ENCODE measurements at places on chromosomes 2 and 18.

DNA sequence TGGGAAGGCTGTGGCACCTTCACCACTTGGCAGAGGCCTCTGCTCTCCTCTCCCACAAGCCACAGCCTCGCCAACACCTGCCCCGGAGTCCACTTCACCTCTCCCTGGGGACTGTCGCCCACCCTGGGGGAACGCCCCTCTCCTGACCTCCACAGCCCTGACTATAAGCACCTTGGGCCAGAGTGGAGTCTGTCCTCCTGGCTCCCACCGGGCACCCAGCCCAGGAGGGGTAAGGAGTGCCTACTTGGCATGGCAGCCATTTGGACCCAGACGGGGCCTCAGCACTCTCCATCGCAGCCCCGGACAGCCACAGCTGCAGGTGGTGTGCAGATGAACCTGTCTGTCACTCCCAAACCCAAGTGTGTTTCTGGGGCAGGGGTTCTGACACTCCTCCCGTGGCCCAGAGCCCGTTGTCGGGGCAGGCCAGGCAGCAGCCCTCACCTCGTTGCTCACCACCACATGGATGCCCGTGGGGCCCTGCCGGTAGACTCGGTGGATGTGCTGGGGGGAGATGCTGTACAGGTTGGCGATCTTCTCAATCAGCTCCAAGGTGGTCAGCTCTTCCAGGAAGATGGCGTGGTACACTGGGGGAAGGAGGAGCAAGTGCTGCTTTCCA lies 53.5 kb downstream of the TFCP2L1 start:
- DNase-seq, result no peak

DNA sequence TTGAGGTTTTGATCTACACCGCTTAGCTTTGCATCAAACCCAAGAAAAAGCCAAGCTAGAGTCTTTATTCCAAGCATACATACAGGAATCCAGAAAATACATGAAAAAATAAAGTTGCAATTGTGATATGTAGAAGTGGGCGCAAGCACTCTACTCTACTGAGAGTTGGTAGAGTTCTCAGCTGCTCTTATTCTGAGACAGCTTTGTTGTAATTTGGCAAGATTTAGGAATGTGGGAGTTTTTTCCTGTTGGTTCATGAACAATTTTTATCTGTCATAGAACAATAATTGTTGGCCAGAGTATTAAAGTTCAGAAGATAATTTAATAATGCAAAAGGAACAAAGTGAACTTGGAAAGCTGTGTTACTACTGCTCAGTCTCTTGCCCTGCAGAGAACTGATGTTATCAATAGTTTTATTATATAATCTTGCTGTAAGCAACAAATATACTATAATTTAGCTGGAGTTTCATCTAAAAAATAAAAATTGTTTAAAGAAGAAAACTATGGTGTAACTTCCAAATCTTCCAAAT lies 302.0 kb upstream of the RND3 start:
- no peak for DNase-seq

GRCh38 chr18:27966881-27967280 lies 210.0 kb downstream of the CDH2 start:
- DNase-seq, result no peak

GRCh38 chr18:10743766-10744165 lies 217.9 kb downstream of the NAPG start:
- no peak for DNase-seq

- DNase-seq, result no peak
These were observed 85.3 kb upstream of the RAB27B start for GRCh38 chr18:54742659-54743604.

DNA sequence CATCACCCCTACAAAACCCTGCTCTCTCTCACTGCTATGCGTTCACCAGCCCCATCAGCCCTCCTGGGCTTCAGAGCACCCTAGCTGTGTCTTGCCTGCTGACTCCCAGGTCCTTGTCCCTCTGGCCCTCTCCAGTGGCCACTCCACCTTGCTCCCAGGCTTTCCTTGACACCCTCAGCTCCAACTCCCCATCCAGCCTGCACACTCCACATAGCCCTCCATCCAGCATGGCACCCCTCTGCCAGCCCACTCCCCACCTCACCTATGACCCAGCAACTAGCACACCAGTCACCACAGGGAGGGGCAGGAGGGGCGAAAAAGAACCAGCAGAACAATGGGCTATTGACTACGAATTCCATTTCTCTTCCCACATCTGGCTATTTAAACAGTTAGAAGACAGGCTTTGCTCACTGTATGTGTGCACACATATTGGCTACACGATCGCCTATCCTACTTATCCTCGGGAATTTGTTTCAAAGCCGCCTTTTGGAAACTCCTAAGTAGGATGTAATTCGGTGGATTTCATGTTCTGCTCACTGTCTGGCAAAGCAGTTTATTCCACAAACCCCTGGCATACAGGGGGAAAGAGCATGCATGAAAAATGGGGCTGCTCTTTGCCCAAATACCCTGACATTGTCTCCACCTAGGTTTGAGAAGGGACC lies 195.3 kb downstream of the SMAD2 start:
- no peak for DNase-seq

DNA sequence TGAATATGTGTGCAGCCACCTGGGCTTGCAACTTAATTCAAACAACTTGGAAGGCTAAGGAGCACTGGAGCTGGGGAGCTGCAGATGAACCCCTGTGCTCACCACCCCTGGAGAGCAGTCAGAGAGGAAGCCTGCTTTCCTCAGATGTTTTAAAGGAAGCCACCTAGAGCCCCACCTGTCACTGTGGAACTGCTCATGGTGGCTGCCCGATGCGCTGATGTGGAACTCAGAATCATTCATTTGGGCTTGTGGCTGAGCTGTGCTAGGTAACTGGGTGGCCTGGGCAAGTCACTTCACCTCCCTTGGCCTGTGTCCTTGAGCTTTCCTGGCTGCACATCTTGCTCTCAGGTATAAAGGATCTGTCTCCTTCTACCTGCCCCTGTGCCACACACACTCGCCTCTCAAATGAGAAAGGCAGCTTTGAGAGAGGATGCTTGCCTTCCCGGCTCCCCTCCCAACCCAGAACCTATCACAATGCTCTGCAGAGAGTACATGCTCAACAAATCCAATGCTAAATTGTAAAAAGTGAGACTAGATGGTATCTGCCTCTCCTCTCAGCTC lies 41.3 kb downstream of the BCL11A start:
- DNase-seq, result no peak

DNA sequence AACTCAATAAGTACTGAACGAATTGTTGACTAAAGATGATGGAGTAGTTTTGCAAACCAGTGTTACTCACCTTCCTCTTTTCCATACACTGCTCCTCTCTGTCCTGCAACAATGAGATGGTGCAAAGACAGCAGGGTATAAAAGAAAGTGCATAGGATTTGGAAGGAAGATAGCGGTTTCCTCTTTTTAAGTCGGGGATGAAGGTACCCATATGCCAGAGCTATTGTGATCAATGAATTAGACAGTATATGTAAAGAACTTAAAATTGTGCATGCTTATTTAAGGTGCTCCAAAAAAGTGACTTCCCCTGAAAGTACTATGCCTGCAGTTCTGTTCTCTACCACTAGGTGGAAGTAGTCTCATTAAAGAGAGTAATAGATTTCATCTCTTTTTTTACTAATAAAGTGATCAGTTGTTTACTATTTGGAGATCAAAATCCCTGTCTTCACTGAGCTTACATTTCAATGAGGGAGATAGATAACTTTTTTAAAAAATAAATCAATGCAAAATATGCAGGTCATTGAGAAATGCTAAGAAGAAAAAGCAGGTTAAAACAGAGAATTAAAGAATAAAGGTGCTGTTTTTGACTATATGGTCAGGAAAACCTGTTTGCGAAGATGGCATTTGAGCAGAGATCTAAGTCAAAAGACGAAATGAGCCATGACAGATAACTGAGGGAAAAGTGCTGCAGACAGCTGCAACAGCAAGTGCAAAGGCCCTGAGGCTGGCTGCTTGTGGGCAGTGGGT lies 339.7 kb upstream of the SLC14A2 start:
- DNase-seq, result no peak

DNA sequence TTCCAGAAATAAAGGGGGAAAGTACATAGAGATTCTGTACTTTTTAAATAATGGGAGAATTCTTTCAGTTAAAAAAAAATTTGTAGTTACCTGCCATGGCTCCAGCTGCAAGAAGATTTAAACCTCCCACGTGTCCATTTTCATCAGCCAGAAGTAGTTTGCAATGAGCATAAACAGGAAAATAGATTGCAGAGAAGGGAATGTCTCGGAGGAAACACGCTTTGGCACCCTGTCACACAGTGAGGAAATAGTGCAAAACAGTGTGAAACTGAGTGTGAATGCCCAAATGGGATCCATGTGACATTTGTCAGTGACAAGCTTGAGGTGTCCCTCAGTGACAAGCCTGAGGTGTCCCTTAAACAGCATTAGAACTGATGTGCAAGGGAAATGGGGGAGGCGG lies 102.7 kb downstream of the SLC25A12 start:
- no peak for DNase-seq

GRCh38 chr2:85034158-85034557 lies 63.2 kb downstream of the KCMF1 start:
- DNase-seq, result no peak

- DNase-seq, result no peak
These were observed 477.2 kb downstream of the TRIB2 start for GRCh38 chr2:13193900-13194299.

DNA sequence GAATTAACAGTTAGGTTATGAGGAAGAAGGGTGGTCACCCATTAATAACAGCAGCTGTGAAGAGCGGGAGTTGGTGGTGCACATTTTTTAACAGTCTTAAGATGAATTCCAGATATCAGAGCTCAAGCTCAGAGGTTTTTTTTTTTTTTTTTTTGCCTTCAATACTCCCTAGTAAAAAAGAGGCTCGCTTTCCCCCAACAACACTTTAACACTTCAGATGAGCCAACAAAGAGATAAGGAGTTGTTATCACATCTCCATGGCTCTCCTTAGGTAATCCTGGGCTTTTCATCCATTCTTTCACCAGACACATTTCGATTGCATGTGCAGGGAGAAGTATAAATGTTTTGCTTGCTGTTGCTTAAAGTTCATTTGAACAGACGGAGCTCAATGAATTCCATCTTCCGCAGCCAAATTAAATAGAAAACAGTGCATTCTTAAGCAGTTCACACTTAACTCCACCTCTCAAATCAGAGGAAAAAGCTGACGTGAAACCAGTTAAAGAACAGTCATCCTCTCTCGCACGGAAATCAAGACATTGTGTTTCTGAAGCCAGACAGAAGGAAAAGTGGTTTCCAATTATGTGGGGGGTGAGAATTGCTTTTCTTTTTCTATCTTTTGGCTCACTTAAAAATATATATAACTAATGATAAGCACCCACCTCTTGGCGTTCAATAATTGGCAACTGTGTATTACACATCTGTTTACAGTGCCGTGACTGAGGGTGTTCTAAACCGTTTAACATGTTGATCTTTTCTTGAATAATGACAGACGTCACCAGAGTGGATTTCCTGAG lies 118.2 kb downstream of the ZNF521 start:
- DNase-seq, result no peak

DNA sequence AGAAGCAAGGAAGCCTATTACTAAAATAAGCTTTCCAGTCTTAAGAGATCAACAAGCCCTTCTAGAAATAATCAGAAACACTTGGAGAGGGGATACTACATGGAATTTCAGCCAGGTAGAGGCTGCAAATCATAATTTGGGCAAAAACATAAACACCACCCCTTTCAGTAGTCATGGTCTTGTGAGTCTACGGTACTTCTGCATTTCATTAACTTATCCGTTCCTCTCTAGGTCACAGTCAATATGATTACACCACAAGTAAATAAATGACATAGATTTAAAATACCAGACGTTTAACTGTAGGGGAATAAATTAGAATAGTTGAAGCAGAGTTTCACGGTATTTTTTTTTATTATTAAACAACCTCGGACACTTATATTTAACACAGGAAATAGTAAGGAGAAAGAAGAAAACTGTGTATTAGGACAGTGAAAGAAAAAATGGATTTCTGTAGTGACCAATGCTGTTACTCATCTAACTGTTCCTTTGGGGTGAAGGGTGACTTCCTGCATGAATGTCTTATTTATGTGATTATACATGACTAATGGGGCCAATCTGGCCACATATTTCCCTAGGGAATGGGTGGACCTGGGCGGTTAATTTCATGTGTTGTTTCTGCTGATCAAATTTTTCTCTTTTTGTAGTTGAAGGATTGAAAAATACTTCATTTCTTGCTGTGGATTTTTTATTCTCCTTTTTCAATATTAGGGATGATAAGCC lies 456.6 kb upstream of the UBE2E3 start:
- DNase-seq, result no peak

DNA sequence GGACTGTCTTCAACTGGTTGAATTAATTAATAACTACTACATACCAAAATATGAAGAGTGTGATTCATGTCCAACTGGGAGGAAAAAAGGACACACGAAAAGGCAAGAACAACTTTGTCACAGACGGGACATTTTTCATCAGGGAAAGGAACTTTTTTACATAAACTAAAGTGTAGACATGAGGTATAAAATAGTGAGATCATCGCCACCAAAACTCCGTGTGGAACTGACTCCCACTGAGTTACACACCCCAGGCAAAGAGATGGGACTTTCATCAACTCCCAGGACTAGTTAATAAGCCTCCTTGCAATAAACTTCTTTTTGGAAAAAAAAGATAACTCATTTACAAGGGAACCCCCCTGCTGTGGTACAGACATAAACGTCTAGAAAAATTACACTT lies 12.9 kb upstream of the NMI start:
- no peak for DNase-seq

DNA sequence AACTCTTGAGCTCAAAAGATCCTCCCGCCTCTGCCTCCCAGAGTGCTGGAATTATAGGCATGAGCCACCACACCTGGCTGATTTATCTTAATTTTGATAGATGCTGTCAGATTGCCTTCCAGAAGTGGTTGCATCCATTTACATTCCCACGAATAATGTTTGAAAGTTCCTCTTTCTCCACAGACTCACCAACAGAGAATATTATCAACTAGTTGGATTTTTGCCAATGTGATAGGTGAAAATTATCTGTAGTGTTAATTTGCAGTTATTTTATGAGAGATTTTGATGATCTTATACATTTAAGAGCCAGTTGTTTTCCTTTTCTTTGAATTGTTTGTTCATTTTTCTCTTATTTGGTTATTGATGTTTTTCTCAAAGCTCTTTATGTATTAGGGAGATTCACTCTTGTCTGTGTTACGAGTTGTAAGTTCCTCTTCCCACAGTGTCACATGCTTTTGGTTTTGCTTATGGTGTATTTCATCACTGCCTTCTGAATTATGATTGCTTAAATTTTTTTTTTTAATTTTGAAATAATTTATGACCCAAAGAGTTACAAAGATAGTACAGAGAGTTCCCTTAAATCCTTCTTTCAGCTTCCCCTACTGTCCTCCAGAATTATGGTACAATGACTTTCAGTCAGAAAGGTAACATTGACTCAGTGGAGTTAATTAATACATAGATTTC lies 20.7 kb upstream of the NT5DC4 start:
- no peak for DNase-seq

- DNase-seq, result no peak
These were observed 24.0 kb downstream of the KIF1A start for GRCh38 chr2:240795916-240796510.

All from stimulated activated CD8-positive, alpha-beta memory T cell treated with anti-CD3 and anti-CD28 coated beads, Interleukin-2, amount 100 ng/mL, for 48 hours (primary cell).